ENCODE measurements at places on chromosomes 7 and 10.

DNA sequence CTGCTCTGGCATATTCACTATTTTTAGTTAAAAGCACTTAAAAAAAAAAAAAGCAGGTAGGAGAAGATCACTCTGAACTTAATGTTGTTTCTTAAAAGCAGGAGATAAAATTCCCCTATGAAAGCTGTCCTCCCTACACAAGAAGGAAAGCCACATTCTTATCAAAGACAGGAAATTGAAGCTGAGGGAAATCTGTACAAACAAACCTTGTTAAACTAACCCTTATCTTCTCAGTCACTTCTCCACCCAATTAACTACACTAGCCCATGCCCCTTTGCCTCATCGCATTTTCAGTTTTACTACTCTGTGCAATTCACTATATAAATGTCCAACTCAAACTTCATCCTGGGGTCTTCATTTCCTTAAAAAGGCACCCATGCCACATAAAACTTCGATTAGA, 2.7 kb upstream of the CDCA7L start:
- DNase-seq = no peak

DNA sequence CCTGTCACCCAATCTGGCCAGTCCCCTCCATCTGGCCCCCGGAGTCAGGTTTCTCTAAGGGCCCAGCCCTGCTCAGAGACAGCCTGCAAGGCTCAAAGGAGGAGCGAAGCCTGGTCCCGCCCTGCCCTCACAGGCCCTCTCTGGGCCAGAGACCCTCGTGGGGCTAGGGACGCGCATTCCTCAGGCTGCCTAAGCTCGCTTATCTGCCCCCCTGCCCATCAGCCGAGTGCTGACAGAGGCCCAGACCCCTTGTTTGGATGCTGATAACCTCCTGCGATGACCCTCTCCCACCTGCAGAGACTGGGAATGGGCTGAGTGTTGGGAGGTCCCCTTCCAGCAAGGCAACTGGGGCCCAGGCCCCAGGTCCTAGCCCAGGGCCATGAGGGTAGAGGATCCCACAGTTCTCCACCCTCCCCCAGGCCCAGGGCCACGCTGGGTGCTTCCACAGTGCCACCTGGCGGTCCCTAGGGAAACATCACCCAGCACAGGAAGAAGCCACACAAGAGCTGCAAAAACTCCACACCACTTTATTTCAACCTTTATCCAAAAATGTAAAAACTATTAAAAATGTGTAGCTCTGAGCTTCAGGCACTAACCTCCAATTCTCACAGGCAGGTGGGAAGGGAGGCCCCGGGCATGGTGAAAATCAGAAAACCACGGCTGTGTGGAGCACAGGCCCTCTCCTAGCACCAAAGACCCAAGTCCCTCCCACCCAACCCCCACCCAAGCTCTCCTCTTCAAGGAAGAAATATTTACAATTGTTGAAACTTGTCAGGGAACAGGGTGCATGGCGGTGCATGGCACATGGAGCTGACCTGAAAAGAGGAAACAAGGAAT, 2.2 kb downstream of the NPM3 start:
- peak; percentile 53 for DNase-seq

DNA sequence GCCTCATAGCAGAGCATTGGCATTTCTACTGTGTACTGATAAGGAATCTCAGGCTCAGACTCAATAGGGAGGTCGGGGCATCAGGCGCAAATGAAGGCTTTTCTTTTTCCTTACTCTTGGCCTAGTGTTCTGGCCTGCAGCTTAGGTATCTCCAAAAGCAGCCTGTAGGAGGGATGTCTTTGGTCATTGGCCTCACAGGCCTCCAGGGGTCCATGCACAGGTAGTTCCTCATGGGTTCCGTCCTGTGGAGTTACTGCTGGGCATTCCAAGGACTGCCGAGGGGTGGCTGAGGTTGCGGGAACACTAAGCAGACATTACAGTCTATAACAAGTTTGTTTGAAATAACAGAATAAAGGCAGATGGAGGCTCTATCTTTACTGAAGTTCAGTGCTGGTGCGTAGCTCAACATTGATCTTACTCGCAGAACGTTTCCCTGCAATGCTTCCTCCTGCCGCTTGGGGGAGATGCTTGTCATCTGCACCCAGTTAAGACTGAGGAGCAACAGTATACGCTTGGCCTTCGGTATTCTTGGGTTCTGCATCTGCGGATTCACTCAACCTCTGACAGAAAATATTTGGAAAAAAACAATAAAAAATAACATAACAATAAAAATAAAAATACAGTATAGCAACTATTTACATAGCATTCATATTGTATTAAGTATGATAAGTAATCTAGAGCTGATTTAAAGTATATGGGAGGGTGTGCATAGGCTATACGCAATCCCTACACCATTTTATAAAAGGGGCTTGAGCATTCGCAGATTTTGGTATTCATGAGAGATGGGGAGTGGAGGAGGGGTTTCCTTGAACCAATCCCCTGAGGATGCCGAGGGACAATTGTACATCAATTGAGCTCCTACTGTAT, 58.9 kb downstream of the SH2D4B start:
- DNase-seq = peak; percentile 52

GRCh38 chr10:93573051-93573909, 6.8 kb downstream of the FFAR4 start:
- DNase-seq = no peak

DNA sequence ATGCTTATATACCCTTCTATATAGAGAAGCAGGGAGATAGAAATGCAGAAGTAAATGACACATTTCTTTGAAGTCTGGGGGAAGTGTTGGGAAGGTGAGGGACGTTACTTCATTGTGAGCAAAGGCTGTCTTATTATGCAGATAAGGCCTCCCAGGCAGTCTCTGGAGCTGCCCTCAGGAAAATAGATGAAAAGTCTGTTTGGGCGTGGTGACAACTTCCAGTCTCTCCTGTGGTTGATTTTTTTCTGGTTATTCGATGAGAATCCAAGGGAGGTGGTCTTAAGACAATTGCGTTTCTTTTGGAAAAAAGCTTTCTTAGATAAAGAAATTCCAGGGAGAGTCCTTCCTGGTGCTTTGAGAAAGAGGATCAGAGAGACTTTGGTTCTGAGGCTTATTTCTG, 84.0 kb downstream of the NEUROD6 start:
- DNase-seq = no peak

GRCh38 chr7:51255536-51256208, 60.9 kb downstream of the COBL start:
- DNase-seq = no peak

DNA sequence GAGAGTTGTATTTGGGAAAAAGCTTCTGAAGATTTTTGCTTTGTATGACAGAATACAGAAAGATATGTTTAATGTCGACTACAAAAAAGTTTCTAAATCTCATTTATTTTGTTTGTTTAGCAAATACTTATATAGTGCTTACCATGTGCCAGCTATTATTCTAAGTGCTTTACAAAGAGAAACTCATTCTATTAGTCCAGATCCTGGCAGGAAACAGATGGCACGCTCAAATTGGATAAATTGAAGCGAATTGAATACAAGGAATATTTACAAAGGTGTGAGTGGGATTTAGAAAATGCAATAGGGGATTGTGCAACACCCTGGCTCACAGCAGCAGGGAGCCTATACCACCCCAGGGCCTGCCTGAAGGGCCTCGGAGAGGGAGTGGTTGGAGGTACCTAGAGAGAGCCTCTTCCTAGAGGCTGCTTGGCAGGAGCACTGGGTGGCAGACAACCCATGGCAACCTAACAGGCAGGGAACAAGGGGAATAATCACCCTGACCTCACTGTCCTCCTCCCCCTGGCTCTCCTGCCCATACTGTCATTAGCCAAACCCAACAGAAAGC, 27.6 kb upstream of the FAM204A start:
- no peak for DNase-seq

- DNase-seq = peak; percentile 49
These were observed 248.9 kb downstream of the KIAA1217 start for GRCh38 chr10:24457661-24458318.

DNA sequence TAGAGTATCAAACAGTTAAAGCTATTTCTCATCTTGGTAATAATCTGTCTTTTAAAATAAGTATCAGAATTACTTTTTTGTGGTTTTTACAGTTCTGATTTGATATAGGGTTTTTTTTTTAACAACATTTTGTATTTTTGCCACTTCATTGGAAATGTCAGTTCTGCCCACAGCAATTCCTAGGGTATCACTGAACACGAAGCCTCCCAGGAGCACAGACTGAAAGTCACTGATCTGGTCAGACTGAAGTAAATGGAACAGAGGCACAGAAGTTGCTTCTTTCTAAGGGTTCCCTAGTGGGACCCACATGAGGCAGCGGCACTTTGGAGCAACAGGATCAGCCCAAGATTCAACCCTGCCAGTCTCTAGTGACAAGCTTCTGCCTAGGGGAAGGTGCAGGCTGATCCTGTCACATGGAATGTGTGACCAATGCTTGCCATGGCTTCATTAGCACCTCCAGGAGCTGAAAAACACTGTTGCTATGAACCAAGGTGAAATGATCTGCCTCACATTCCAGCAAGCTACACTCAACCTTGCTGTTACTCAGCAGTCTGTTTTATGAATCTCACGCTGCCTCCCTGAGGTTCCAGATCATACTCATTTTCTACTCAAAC, 273.4 kb upstream of the CSTF2T start:
- DNase-seq = no peak

DNA sequence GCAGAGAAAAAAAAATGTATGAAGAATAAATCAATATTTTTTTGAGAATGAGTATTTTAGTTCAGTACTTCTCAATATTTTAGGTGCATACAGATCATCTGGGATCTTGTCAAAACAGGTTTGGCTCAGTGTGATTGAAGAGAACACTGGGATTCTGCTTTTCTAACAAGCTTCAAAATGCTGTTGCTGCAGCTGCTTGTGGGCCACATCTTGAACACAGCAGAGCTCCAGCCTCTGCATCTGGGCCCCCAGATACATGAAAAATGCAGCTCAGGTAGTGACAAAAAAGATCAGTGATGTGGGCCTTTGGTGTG, 1177.1 kb upstream of the C7orf33 start:
- peak; percentile 11 for DNase-seq

- DNase-seq = no peak
These were observed 9.7 kb downstream of the TBRG4 start for GRCh38 chr7:45101748-45102147.

DNA sequence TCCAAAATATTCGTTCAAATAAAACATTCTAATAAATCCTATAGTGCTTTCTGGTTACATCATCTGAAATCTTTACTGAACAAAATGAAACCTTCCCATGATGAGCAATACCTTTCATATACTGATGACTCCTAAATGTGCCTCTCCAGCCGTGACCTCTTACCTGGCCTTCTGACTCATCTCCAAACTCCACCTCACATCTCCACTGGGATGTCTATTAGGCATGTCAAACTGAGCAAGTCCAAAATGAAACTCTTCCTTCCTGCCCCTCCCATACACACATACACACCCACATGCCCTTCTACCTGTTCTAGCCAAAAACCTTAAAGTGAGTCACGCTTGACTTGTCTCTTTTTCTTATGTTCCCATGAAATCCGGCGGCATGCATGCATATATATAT, 22.9 kb downstream of the GSAP start:
- no peak for DNase-seq

DNA sequence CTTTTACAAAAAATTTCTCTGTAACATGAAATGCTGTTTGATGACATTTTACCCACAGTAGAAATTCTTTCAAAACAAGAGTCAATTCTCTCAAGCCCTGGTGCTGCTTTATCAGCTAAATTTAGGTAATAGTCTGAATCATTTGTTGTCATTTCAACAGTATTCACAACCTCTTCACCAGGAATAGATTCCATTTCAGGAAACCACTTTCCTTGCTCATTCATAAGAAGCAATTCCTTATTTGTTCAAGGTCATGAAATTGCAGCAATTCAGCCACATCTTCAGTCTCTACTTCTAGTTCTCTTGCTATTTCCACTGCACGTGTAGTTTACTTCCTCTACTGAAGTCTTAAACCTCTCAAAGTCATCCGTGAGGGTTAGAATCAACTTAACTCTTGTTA, 14.1 kb downstream of the STAG3 start:
- DNase-seq = peak; percentile 66

- no peak for DNase-seq
These were observed 79.8 kb downstream of the ADARB2 start for GRCh38 chr10:1657479-1657878.

DNA sequence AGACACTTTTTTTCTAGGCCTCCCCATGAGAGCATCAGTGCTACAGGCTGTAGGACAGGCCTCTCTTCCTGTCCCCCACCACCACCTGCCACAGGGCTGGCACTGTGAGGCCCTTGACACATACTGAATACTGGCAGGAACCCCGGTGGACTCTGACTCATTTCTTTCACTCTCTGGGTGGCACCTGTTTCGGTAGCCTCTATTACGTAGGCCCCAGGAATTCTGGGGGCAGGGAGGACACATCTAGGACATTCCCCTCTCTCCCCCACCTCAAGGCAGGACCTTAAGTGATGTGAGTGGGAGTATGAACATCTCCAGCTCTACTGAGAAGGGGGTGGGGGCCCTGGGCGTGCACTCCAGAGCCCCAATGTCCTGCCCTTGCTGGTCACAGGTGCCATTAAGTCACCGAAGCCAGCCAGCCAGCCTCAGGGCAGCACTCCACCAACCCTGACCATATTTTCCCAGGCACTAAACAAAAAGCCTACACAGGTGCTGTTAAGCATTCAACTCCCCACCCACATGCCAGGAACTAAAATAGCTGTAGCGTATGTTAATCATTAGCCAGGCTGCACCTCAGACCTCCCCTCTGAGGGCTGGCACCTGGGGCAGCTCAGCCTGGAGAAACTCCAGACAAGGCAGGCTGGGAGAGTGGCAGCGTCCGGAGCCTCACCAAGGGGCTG, 8.9 kb downstream of the ANXA11 start:
- peak; percentile 53 for DNase-seq

GRCh38 chr7:3149231-3149995, 105.7 kb upstream of the CARD11 start:
- no peak for DNase-seq

GRCh38 chr10:96305019-96305418, 785 bp downstream of the DNTT start:
- DNase-seq = no peak

Measured in AG10803 (cell line).